Central memory CD8-positive, alpha-beta T cell (primary cell): ENCODE measurements at places on chromosomes 2 and 18.

DNA sequence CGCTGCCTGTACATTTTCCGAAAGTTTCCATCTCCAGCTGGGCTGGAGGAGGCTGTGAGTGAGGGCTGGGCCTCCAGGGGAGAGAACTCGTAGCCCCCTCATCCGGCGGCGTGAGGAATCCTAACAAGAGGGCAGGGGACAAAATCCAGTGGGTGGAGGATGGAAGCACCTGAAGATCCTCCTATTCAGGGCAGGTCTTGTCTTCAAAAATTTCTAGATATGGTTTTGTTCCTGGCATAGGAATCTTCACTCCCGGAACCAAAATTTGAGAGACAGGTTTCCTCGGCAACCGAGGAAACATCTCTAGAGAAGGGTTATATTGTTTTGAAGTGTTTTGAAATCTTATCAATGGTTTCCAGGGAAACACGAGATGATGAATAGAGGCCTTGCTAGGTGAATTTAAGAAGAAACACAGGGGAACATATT lies 136.7 kb downstream of the SH3BP4 start:
- no peaks in the 10 kb centered on the region for H3K4me1 ChIP-seq
- no peak overlapping the region for H3K27ac ChIP-seq
- DNase-seq, result no peak
- H3K4me3 ChIP-seq, result no peak overlapping the region
- peaks cover 96% of the 10 kb centered on the region for H3K27me3 ChIP-seq
- peaks cover 5% of the 10 kb centered on the region for H3K36me3 ChIP-seq

DNA sequence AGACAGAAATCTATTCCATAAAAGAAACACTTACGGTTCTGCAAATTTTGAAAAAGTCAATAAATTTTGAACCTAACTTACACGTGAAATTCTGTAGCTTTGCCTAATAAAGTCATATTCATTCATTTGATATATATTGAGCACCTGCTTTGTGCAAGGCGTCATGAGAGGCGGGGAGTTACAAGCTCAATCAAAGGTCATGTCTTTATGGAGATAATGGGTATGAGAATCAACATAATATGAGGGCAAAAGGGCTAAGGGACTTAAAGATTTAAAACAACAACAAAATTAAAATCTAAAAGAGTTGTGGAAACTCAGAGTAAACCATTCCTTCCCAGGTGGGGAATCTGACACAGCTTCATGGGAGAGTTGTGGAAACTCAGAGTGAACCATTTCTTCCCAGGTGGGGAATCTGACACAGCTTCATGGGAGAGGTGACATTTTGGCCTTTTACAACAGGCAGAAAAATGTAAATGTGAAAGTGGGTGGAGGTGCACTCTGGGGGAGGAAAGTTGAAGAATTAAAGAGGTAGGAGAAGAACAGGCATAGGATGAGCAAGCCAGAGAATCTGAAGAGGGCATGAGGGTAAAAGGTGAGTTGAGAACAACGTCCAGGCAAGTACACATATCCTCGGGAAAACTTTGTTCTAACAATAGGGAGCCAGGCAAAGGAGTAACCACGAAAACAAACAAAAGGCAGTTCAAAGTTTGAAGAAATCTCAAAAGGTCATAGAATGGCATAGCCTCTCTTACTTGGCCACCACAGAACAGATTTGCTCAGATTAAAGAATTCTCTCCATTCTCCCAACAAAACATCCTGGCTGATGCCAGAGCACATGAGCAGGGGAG lies 49.5 kb upstream of the CD226 start:
- no peaks in the 10 kb centered on the region for H3K4me1 ChIP-seq
- no peak for DNase-seq
- H3K27me3 ChIP-seq, result no peaks in the 10 kb centered on the region
- no peak overlapping the region for H3K27ac ChIP-seq

DNA sequence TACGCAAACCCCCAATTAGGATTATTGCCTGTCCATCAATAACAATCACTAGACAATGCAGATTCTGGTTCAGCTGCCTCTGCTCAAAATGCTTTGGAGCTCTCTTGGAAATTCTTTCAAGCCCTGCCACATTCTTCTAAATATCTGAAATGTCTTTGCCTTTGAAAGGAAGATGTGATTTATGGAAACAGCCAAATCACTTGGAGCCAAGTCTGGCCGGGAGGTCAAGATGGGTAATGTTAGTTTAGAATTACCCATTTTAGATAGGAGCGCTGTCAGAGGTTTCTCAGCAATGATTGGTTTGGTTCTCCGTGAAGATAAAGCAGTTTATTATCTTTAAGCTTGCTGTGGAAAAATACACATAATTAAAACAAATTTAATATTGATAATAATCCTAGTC lies 306.7 kb downstream of the SETBP1 start:
- H3K4me3 ChIP-seq, result no peak overlapping the region
- H3K4me1 ChIP-seq, result no peaks in the 10 kb centered on the region
- H3K36me3 ChIP-seq, result no peaks in the 10 kb centered on the region
- DNase-seq, result no peak

- no peaks in the 10 kb centered on the region for H3K4me1 ChIP-seq
- DNase-seq, result no peak
- H3K36me3 ChIP-seq, result peaks cover 2% of the 10 kb centered on the region
- peaks cover 49% of the 10 kb centered on the region for H3K27me3 ChIP-seq
- H3K27ac ChIP-seq, result no peak overlapping the region
Measured at GRCh38 chr18:80086281-80086680, 22.8 kb upstream of the ADNP2 start.

DNA sequence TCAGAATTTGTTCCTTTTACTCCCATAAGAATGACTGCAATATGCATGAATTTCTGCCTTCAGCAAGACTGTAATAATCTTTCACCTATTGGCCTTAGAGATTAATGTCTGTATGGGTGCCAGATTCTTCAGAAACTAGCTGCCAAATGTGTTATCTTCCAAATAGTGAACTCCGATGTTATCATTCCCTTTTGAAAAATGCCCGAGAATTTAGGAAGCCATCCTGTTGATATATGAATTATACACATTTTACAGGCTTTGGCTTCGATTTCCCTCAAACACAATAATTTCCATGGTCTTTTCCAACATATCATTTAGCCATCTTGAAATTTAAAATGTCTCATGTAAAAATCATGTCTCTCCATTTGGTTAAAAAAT lies 101.5 kb downstream of the ZNF521 start:
- no peaks in the 10 kb centered on the region for H3K27me3 ChIP-seq
- H3K27ac ChIP-seq, result no peak overlapping the region
- H3K4me3 ChIP-seq, result no peak overlapping the region
- no peaks in the 10 kb centered on the region for H3K36me3 ChIP-seq
- no peaks in the 10 kb centered on the region for H3K4me1 ChIP-seq

DNA sequence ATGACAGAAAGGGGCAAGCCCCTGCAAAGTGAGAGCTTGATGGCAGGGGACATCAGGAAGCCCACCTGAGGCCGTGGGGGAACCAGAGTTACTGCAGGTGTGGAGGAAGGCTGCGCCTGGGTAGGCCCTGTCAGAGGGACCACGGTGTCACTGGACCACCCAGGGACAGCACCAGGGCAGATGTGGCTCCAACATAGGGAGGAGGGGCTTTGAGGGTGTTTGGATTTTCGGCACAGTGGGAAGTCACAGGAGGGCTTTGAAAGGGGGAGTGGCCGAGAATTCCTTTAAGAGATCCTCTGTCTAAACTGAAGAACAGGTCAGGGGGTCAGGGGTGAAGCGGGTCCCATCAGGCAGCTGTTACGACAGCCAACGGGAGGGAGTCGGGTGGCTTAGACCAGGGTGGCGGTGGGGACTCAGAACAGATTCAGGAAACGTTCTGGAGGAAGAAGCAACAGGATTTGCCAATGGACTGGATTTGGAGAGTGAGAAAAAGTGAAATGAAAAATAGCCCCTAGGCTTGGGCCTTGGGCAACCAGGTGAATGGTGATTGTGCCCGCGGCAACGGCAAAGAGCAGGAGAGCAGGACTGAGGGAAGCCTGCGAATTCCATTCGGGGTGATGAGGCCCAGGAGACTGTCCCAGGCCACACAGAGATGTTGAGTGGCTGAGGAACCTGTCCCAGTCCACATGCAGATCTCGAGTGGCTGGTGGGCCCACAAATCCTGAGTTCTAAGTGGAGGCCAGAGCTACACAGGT lies 166.1 kb downstream of the LAMA1 start:
- H3K27ac ChIP-seq, result no peak overlapping the region
- H3K4me3 ChIP-seq, result no peak overlapping the region
- H3K36me3 ChIP-seq, result no peaks in the 10 kb centered on the region
- no peak for DNase-seq

- H3K36me3 ChIP-seq, result no peaks in the 10 kb centered on the region
- H3K27ac ChIP-seq, result no peak overlapping the region
- no peaks in the 10 kb centered on the region for H3K4me1 ChIP-seq
- no peaks in the 10 kb centered on the region for H3K27me3 ChIP-seq
- H3K4me3 ChIP-seq, result no peak overlapping the region
- DNase-seq, result no peak
Measured at GRCh38 chr2:43724728-43725526, 48.7 kb upstream of the C1GALT1C1L start.

DNA sequence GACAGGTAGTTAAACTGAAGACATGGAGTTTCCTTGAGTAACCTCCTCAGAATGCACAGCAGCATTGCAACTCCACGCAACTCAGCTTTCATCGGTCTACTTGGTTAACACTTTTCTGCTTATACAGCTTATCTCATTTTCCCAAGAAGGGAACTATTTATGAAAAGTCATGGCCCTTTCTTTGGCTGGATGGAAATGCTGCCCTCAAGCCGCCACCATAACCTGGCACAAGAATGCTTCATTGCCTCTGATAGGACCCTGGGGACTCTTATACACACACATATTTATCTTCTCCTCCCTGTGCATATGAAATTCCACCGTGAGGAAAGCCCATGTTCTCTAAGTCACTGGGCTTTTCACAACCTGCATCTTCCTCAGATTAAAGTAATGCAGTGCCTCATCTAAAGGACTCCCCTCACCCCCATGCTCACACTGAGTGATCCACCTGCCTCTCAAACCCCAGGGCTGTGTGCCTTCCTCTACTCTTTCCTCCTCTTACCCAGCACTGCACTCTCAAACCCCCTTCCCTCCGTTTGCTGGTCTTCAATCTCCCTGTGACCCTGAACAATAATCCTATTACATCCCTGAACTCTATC lies 192.0 kb upstream of the HNRNPA3 start:
- H3K36me3 ChIP-seq, result no peaks in the 10 kb centered on the region
- H3K27ac ChIP-seq, result no peak overlapping the region
- H3K27me3 ChIP-seq, result peaks cover 4% of the 10 kb centered on the region
- no peak overlapping the region for H3K4me3 ChIP-seq
- peaks cover 5% of the 10 kb centered on the region for H3K4me1 ChIP-seq
- DNase-seq, result no peak

DNA sequence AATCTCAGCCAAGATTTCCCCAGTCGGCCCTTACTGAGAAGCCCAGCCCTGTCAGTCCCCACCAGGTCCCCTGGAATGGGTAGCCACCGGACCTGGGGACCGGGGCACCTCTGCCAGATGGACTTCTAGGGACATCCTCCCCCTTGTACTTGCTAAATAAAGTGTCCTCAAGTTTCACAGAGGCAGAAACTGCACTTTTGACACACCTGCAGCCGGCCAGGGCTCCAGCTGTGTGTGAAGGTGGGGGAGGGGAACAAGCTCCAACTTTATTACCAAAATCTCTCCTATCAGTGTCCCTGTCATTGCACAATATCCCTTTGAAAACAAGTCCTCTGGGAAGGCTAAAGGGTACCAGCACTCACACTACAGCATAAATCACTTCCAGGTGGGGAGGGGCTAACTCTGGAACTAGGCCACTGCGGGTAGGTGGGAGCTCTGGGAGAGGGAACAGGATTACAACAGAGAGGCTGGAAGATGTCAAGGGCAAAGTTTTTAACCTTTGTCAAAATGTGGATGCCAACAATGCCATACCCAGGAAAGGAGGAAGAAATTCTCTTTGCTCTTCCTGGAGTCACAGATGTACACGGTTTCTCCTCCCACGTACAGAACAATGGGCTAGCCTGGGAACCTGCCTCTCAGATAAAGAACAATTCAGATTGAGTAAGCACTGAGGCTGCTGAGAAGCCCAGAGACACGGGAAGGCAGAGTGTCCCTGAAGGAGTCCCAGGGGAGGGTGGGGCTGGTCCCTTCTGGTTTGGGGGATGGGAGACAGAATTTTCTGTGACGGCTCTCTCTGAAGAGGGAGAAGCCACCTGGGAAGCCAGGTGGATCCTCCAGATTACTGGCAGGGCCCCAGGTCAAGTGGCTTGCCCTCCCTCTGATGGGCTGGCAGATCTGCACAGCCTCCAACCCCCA lies 11.0 kb downstream of the SDC1 start:
- no peaks in the 10 kb centered on the region for H3K4me1 ChIP-seq
- no peak overlapping the region for H3K4me3 ChIP-seq
- H3K36me3 ChIP-seq, result no peaks in the 10 kb centered on the region
- no peak for DNase-seq

DNA sequence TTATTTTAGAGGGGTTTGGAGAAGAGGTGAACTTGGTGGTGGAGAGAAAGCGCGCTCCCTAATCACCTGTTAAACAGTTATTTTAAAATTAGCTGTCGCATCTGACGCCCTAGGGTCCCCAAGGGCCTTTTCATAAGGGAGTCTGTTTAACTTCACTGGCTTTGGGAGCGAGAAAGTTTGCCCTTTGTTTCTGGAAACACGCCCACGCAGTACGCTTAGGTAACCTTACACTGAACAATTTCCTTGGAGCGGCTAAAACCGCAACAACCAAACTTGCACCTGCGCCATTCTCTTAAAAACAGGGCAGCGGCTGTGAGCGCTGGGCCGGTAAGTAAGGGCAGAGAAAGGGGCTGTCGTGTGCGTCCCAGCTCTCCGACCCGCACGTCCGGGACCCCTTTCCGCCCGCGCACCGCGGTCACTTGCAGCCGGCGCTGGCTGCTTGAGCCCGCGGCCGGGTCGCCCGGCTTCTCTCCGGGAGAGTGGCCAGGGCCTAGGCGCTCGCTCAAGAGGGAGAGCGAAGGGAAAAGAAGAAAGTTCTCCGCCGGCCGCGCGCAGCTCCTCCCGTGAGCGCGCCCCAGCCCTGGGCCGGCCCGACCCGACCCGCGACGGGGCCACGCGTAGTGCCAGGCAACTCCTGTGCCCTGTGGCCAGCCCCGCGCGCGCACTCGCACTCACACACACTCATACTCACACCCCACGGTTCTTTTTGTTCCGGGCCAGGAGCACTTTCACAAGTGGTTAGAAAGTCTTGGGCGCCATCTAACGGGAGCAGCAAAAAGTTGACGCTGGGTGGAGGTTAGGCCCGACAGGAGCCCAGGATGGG lies 19.2 kb downstream of the POU3F3 start:
- peaks cover 6% of the 10 kb centered on the region for H3K4me1 ChIP-seq
- H3K36me3 ChIP-seq, result peaks cover 2% of the 10 kb centered on the region
- no peak overlapping the region for H3K27ac ChIP-seq
- peaks cover 68% of the 10 kb centered on the region for H3K27me3 ChIP-seq
- DNase-seq, result no peak

DNA sequence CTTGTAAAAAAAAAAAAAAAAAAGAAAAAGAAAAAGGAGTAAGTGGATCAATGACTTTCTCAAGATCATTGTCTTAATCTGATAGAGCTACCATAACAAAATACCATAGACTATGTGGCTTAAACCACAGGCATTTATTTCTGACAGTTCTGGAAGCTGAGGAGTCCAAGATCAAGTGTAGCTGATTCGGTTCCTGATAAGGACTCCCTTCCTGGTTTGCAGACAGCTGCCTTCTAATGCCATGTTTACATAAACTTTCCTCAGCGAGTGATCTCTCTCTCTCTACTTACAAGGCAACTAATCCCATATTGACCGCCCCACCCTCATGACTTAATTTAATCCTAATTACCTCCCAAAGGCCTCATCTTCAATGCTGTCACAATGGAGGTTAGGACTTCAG lies 36.5 kb upstream of the SIX2 start:
- DNase-seq, result no peak
- no peaks in the 10 kb centered on the region for H3K4me1 ChIP-seq
- no peak overlapping the region for H3K27ac ChIP-seq
- H3K36me3 ChIP-seq, result no peaks in the 10 kb centered on the region
- peaks cover 18% of the 10 kb centered on the region for H3K27me3 ChIP-seq

GRCh38 chr2:20852139-20852538 lies 29.2 kb upstream of the LDAH start:
- H3K36me3 ChIP-seq, result no peaks in the 10 kb centered on the region
- H3K4me1 ChIP-seq, result no peaks in the 10 kb centered on the region
- no peak for DNase-seq
- no peak overlapping the region for H3K4me3 ChIP-seq
- peaks cover 29% of the 10 kb centered on the region for H3K27me3 ChIP-seq
